Omental fat pad (tissue), 4 donors: ENCODE measurements at places on chromosomes 7 and 10.

GRCh38 chr10:10788761-10789160 lies 228.9 kb upstream of the CELF2 start:
- no peak for DNase-seq

DNA sequence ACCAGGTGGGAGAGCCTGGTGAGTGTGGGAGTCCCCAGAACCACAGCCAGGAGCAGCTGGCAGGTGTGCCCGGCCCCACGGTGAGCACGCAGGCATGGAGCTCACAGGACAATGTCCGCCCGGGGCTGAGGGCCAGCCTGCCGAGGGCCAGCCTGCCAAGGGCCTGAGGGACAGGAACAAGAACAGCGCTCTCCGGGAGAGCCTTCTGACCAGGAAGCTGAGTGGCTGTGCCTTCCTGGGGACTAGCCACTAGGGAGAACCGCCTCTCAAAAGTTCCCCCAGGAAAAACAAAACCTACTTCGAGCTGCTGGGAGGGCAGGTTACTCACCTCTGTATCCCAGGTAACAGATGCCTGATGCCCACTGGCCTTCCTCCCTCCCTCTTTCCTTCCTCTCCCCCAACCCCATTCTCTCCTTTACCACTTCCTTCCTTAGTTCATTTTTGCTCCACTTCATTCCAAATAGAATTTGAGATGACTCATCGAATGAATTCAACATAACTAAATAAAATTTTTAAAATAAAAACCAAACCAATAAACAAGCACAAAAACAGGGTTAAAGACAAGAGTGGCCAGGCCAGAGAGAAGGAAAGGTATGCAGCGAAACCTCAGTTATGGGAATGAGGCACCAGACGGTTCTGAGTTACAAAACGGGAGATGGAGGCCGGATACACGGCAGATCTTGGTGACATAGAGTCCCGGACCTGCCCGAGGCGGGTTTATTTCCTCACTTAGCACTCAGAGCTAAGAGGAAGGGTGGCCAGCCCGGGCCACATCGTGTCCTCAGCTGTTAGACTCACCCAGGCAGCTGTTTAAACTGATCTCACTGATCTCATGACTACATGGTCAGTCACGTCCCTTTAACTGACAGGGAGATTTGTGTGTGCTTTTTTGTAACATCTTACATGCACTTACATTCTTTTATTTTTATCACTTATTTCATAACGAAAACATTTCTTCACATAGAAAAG lies 128.5 kb downstream of the TNS3 start:
- peak; percentile 32 for DNase-seq

DNA sequence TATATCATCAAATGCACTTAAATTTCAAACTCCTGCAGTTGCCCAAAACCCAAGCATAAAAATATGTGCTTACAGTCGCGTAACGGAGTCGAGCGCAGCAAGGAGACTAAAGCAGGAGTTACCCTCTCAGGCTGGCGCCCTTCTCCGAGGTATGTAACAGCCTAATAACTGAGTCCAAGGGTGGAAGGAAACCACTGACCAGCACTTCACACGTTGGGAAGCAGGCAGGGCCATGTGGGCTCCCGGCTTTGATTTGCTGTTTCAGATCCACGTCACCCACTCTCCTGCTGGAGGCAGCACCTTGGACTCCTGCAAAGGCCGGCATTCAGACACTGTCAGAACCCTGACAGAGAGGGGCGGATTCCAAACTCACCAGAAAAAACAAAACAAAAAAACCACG lies 123.8 kb downstream of the DIP2C start:
- no peak for DNase-seq

GRCh38 chr7:101968720-101969466 lies 151.5 kb downstream of the CUX1 start:
- DNase-seq: no peak

DNA sequence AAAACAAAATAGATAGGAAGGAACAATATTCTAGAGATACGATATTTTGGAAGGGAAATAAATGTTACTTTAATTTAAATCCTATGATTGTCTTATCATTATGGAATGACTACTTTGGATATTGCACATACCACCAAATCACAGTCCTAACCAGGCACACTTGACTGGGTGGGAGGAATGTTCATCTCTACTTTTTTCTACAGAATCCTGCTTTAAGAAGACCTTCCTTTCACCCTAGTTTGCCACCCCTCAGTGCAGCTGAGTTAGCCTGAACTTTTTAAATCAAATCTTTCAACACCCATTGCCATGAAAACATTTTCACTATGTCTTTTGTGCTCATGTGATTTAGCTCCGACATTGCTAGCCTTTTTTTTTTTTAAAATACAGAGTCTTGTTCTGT lies 38.1 kb downstream of the RELN start:
- no peak for DNase-seq

- DNase-seq: no peak
These were observed 1238.9 kb downstream of the XPNPEP1 start for GRCh38 chr10:108684431-108684830.

DNA sequence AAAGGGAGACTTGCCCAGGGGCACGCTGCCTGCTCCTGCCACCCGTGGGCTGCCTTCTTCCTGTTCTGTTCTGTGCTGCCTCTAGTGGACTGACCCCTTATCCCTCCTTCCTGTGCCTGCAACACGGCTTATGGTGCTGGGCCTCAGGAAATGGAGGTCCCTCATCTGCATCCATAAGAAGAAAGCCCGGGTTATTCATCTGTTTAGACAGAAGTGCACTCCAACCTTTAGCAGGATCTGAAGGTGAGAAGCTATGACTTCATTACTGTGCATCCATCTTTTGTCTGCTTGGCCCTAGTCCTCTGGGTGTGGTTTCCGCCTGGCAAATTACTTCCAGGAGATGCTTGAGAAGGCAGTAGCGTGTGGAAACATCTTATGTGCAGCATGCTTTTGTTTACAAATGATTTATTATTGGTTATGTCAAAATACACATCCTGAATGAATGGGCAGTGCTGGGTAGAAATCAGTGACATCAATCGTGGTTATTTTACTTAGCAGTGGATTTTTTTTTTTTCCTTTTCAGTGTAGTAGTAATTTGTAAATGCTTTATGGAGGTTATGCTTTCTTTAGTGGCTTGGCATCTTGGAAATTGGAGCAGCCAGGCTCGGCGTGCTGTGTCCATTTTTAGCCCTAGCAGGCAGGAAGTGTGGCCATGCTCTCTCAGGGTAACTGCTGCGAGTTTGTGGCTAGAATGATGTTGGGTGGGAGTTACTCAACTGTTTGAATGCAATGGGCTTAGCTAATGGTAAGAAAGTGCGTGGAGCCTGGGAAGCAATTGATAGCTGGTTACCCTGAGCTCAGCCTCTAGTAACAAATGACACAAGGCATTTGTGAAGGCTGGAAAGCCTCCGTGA lies 12.7 kb downstream of the PTPRE start:
- DNase-seq: no peak

GRCh38 chr7:157056957-157057902 lies 46.8 kb upstream of the MNX1 start:
- DNase-seq: no peak

- no peak for DNase-seq
These were observed 49.8 kb downstream of the CNOT4 start for GRCh38 chr7:135459951-135460567.

GRCh38 chr7:55526770-55527169 lies 45.5 kb downstream of the VOPP1 start:
- no peak for DNase-seq

GRCh38 chr10:123633106-123633505 lies 33.0 kb upstream of the GPR26 start:
- DNase-seq: no peak

- DNase-seq: no peak
These were observed 134.8 kb downstream of the INHBA start for GRCh38 chr7:41568135-41568534.

DNA sequence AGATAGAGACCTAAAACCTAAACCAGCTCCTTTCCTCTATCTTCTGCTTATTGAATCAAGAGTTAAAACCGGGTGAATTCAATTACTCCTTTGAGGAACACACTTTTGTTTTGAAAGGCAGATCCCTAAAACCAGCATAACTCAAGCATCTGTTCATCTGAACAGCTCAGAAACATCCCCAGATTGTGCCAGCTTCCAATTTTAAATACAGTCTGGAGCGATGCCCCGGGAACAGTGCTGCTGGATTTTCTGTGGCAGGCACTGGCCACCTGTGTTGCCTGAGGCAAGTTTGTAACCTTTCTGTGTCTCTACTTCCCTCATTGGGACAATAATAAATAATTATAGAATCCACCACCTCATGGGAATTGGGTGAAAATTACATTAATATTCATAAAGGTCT lies 281.4 kb upstream of the NFE2L3 start:
- DNase-seq: no peak

DNA sequence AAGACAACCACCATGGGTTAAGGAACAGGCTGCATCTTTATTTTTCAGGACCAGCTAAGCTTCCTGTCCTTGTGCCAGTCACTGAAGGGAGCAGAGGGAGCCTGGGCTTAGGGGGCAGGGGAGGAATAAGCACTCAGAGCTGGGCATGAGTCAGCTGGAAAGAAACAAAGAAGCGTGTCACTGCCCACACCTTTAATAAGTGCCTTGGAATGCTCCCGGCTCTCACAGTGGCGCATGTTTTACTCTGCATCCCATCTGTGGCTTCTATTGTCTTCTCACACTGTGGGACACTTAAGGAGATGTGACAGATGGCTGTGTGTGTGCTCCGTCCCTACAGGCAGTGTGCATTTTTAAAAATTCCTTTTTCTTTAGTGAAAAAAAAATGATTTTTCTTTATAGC lies 71.7 kb downstream of the MTURN start:
- DNase-seq: no peak

- DNase-seq: no peak
These were observed 108.4 kb upstream of the NPY start for GRCh38 chr7:24175603-24176002.

- no peak for DNase-seq
These were observed 23.3 kb upstream of the SLC26A5 start for GRCh38 chr7:103469095-103469948.

DNA sequence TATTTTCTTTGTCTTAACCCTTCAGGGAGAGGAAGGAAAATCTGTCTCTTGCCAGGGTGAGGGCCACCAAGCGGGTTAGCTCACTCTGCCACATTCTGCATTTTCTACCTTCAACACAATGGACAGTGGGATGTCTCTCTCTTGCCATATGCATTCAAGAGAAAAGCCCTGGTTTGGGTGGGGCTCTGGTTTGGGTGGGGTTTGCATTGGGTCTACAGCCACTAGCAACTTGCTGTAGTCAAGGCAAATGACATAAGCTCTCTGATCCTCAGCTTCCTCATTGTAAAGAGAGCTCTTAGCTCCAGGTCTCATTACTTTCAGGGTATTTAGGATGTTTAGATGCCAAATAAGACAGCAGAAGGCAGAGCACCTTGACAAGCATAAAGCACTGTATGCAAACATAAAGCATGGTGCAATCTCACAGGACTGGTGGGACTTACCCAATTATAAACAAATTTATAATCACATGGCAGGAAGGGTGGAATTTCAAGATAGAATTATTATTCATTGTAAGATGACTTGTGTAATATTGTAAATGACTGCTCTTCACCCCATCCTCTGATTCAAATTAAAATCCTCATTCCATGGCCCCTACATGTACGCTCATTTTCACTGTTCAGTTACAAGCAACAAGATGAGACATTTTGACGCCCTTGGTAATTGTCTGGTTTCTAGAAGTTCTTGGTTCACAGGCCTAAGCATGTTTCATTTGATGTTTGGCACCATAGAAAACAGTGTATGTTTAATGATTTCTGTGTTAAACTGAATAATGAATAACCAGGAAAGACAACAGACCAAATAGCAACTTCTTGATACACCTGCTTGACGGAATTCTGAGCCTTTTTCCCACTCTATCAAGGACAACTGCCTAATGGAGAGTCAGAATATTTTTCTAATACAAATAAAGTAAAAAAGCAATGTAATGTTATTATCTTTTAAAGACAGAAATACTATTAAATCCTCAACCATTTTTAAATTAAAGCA lies 258.9 kb downstream of the KCNMA1 start:
- DNase-seq: no peak

GRCh38 chr7:93503088-93503487 lies 71.4 kb downstream of the CALCR start:
- no peak for DNase-seq

DNA sequence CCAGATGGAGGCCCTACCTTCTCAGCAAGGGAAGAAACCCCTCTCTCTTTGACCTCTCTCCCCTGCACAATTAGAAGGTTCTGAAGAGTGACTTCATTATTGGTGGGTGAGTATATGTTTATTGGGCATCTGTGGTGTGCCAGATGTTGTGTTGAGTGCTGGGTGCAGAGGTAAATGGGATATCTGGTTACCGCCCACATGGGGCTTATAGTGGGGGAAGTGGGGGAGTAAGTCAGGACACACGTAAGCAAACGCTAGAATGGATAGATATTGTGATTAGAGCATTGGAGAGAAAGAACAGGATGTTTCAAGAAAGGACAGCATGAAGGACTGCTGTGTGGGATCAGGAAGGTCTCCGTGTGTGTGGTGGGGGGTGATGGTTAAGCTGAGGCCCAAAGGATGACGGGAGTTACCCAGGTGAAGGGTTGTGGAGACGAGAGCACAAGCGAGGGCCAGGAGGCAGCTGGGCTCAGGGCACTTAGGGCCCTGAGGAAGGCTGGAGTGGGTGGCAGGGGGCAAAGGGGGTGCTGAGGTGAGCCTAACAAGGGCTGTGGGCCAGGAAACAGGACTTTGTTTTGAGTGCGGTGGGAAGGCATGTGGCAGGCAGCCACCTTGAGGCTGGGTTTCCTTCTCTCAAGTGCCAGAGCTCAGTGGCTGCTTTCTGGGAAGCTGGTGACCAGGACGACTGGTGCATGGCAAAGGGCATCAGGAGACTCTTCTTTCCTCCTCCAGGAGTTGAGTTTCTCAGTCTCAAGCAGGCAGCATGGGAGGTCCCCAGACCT lies 299.9 kb downstream of the RPS24 start:
- DNase-seq: no peak

DNA sequence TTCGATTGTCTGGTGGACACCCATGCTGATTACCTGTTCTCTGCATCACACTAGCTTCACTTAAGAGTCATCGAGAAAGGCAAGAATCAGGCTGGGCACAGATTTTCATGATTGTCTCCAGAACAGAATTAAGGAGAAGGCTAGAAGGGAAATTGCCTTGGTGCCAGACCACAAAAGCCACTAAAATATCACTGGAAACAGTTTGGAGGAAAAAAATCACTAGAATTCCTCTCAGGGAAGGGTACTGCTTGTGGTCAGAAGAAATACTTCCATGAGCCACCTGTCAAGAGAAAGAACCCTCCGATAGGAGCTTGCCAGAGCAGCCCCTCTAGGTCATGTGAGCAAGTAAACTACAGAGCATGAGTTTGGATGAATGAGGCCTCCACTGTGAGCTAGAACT lies 269.3 kb upstream of the TEX47 start:
- DNase-seq: no peak

GRCh38 chr10:86665218-86665607 lies 3.1 kb upstream of the LDB3 start:
- DNase-seq: no peak

GRCh38 chr7:515628-516027 lies 4.0 kb downstream of the PDGFA start:
- DNase-seq: no peak
